ENCODE measurements at places on chromosomes 2 and 18.
A peak's percentile ranks its signal among the peaks of the same experiment; 100 is the strongest.

GRCh38 chr18:27887711-27888495, 289.0 kb downstream of the CDH2 start:
- no peak for DNase-seq

GRCh38 chr2:171407030-171407675, 26.6 kb downstream of the METTL8 start:
- DNase-seq = no peak

- no peak for DNase-seq
These were observed 79.8 kb downstream of the MGAT5 start for GRCh38 chr2:134333646-134334189.

DNA sequence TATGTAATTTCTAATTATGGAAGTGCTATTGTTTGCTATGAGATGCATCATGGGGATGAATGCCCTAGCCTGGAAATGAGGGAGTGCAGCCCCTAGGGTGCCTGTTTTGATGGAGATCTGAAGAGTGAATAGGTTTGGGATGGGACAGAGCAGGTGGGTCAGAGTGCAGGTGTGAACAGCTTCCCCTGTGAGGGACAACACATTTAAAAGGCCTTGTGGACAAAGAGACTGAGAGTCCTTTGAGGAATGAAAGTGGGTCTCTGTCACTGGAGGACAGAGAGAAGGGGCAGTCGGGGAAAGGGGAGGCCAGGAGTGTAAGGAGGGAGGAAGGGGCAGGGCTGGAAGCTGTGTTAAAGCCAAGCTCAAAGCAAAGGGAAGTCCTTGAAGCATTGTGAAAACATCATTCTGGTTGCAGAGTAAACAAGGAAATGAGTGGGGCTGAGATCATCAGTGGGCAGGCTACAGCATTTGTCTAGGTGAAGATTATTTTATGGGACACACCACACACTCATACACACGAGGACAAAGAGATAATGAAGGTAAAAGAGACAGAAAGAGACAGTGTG, 877.6 kb downstream of the SLC4A3 start:
- DNase-seq = no peak

DNA sequence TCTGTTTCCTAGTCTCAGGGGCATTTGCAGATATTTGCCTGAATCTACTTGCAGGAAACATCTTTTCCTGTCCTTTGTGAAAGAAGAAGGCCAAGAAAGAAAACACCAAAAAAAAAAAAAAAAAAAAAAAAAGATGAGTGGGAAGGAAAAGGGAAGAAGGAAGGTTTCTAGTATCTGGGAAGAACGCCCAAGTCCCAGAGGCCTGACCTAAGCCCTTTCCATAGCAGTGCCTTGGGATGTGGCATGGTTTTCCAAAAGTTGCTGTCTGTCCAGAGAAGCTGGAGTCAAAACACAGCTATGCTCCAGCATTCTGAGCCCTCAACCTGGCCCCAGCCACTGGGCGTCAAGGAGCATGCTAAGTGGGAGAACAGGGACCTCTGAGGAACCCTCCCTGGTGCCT, 123.5 kb downstream of the INHBB start:
- peak; percentile 5 for DNase-seq

GRCh38 chr2:239151201-239152131, 249.4 kb downstream of the HDAC4 start:
- DNase-seq = peak; percentile 7

DNA sequence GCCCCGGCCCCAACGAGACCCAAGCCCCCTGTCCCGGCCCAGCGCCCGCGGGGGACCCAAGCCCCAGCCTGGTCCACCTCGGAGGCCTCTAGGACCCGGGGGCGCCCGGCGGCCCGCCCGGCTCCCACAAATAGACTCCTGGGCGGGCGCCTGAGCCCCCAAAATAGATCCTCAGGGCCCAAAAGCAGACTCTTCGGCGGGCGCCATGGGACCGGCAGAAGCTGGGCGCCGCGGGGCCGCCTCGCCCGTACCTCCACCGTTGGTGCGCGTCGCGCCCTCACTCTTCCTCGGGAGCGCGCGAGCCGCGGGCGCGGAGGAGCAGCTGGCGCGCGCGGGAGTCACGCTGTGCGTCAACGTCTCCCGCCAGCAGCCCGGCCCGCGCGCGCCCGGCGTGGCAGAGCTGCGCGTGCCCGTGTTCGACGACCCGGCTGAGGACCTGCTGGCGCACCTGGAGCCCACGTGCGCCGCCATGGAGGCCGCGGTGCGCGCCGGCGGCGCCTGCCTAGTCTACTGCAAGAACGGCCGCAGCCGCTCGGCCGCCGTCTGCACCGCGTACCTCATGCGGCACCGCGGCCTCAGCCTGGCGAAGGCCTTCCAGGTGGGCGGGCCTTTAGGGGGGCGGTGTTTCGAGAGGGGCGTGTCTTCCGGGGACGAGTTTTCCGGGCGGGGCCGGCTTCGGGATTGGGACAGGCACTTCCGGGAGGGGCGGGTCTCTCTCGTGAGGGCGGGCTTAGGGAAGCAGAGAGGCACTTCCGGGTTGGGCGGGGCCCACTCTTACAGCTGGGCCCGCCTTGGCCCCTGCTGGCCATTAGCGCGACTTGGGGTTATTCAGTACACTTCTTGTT, 545 bp downstream of the DUSP28 start:
- DNase-seq = peak; percentile 100

- no peak for DNase-seq
These were observed 27.6 kb downstream of the MRPL33 start for GRCh38 chr2:27798948-27799645.

GRCh38 chr18:59388817-59389216, 29.8 kb upstream of the LMAN1 start:
- DNase-seq = no peak

- DNase-seq = no peak
These were observed 44.1 kb downstream of the EVA1A start for GRCh38 chr2:75516378-75517360.

DNA sequence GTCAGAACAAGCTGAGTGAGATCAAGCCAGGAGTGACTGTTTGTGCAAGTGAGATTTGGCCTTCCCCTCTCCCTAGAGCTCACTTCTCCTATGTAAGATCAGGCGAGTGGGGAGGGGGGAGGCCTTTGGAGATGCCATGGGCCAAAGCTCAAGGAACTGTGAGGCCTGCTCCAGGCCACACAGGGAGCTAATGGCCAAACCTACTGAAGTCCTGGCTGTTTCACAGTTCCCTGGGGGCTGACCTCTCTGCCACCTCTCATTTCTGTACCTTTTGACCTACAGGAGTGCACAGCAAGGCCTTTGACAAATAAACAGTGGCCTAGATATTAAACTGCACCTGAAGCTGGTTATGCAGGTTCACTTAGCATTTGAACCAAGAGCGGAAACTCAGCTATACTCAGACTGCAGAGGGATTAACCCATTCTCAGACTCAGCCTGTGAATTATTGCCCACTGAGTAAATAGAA, 235.0 kb upstream of the NT5C1B start:
- no peak for DNase-seq

DNA sequence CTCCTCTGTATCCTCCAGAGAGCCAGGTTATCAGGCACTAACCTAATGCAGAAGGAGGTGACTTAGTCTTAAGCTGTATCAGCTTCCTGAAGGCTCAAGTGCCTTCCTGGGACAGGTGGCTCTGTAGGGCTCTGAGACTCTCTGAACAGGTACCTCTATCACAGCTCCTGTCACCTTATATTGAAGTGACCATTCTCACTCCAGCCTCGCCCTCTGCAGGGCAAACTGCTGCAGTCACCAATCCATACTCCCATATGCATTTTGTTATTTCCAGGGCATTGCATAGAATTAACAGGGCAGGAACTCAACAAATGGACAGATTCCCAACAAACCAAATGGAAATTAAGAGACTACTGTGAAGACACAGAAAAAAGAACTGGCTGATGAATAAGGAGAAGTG, 203.0 kb upstream of the REV1 start:
- no peak for DNase-seq

- peak; percentile 65 for DNase-seq
These were observed 15.2 kb downstream of the FBXO41 start for GRCh38 chr2:73268830-73269685.

DNA sequence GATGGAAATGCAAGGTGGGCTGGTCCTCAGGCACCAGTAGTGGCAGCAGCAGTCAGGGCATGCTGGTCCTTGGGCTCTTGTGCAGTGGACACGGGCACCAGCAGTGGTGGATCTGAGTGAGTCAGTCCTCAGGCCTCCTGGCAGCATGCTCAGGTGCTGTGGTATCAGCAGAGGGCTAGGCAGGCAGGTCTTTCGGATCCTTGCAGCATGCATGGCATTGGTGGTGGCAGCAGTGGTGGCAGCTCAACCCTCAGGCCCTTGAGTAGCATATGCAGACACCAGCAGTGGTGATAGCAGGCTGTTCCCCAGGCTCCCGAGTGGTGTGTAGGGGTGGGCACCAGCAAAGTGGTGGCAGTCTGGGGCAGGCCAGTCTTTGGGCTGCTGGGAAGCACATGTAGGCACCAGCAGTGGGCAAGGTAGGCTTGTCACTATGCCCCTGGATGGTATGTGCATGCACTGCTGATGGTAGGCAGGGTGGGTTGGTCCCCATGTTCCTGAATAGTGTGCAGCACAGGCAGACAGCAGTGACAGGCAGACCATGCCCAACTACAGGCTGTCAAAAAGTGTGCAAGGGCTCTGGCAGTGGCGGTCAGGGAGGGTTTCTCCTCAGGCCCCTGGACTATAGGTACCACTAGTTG, 606.0 kb downstream of the ADCYAP1 start:
- no peak for DNase-seq

DNA sequence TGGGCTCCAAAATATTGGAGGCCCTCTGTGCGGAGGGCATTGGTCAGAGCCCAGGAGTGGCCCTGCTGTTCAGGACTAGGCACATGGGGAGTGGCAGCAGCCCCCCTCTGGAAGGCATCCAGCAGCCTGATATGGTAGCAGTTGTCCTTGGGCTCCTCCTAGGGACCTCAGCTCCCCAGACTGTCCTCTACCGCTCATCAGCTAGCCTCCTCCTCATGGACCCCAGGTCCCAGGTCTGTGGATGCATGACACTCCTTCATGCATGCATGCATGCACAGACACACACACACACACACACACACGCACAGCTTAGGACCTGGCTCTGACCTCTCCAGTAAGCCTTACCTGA, 15.4 kb upstream of the ATP6V1B1 start:
- DNase-seq = no peak

- DNase-seq = no peak
These were observed 310.4 kb upstream of the NT5C1B start for GRCh38 chr2:18899725-18900124.

DNA sequence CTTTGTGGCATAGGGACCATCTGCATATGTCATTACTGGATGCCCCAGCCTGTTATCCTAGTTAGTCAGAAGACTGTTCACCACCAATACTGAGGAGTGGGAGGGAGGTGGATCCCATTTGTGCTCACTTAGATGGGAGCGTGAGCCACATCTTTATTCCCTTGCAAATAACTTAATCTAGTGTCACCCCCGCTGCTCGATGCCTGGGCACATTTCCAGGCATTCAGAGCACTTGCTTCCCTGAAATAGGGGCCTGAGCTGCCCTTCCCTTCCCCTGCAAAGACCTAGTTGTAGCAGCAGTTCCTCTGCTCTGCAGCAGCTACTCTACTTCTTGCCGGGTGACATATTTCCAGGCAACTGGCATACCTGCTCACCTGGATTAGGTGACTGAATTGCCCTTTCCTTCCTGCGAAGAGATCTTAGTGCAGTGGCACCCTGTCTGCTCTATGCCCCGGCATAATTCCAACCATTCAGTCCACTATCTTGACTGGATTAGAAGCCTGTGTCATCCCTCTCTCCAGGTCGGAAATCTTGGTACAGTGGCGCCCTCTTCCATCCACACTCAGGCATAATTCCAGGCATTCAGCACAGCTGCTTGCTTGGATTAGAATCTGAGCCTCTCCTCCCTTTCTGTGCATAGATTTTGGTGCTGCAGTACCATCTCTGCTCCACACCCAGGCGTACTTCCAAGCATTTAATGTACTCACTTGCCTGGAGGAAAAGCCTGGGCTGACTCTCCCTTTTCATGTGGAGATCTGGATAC, 1389.1 kb upstream of the TMEFF2 start:
- DNase-seq = peak; percentile 57

DNA sequence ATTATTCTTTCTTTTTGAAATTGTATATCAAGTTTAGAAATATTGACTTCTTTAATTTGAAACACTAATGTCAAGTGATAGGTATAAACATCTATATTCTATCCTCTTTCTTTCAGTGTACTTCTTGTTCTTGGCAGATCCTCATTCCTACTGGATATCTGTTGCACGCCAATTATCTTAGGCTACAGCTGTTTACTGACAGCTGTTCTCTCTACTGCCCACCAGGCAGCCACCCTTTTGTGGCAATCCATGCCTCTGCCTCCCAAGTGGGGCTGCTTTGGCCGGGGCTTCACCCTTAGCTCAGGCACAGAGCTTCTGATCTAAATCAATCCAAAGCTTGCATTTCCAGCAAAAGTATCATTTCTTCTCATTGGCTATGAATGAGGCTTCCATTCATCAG, 50.6 kb upstream of the ITSN2 start:
- no peak for DNase-seq

- DNase-seq = no peak
These were observed 12.4 kb upstream of the CHRNA1 start for GRCh38 chr2:174776675-174777074.

- DNase-seq = no peak
These were observed 79.0 kb downstream of the PTGR3 start for GRCh38 chr18:75129717-75130477.

DNA sequence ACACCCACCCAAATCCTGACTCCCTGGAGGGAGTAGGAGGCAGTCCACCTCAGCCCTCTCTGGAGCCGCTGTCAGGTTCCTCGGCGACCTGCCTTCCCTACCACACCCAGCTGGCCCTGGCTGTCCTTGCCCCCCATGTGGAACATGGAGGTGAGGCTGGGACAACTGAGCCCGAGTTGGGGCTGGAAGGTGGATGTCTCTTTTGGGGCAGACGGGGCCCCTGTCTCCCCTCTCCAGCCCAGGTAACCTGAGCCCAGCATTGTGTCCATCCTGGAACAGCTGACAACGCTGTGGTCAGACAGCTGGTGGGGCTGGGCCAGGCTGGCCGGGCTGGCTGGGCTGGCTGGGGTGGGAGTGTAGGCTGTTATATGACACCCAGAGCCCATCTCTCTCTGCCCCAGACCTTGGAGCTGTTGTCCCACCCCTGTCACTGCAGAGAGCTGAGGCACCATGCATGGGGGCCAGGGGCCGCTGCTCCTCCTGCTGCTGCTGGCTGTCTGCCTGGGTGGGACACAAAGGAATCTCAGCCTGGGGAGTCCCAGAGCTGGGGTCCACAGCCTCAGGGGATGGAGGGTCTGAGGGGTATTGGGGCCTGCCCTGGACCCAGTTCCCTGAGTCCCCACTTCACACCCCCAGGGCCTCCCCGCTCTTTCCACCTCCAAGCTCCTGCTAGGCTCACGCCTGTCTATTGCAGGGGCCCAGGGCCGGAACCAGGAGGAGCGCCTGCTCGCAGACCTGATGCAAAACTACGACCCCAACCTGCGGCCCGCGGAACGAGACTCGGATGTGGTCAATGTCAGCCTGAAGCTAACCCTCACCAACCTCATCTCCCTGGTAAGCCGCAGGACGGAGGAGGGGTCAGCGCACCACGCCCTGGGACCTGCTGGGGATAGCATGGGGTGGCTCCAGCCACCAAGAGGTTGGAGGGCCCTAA, at the start of gene CHRNG:
CHRNG (plus strand) TSS at position 395 of the 934 bp plus-strand sequence; CDS start at position 451, 56 bp downstream.
- no peak for DNase-seq

- DNase-seq = no peak
These were observed 14.8 kb upstream of the ACSL3 start for GRCh38 chr2:222846003-222846402.

GRCh38 chr2:109129356-109129920, 433 bp downstream of the SH3RF3 start:
- peak; percentile 67 for DNase-seq

GRCh38 chr18:21799721-21800120, 59.1 kb downstream of the MIB1 start:
- no peak for DNase-seq

All from glutamatergic neuron (in vitro differentiated cells).